ENCODE measurements at places on chromosomes 5 and 9.

DNA sequence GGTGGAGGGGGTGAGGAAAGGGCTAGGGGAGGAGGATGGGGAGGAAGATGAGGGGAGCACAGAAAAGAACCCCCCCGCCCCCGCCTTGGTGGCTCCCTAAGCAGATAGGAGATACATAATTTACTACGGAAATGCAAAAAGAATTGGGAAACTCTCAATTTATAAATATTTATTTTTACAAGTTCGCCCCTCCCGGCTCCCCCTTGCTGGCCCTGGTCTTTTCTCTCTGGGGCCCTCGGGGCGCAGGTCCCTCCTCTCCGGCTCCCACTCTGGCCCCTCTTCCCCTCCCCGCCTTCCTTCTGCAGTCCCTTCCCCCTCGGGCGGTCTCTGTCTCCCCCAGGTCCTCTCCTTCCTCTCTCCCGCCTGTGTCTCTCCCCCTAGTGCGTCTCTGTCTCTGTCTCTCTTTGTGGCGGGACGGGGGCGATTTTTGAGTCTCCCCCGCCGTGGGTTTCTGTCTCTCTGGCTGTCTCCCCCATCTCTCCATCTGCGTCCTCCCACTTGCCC, 173.6 kb upstream of the IER5L start:
- no peak for DNase-seq

GRCh38 chr5:41414598-41414997, 95.8 kb downstream of the PLCXD3 start:
- DNase-seq, result no peak

- no peak for DNase-seq
These were observed 159.1 kb downstream of the HTR1A start for GRCh38 chr5:63803165-63803564.

- peak; percentile 48 for DNase-seq
These were observed 850 bp downstream of the RRAGA start for GRCh38 chr9:19049917-19050636.

DNA sequence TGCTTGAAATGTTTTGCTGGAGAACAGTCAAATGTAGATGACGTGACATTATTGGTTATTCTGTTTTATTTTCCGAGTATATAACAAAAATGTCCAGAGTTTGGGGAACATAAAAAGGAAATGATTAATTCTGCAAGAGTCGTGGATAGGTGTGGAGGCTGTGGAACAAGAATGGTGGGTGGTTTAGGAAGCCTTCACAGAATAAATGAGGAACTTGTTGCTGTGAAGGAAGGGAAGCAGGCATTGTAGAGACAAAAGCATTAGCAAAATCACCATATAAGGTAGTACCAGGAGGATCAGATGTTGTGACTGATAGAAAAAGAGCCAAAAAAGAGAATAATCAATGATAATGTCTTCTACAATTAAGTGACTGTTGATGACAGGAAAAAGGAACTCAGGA, 66.2 kb upstream of the CNTLN start:
- no peak for DNase-seq

DNA sequence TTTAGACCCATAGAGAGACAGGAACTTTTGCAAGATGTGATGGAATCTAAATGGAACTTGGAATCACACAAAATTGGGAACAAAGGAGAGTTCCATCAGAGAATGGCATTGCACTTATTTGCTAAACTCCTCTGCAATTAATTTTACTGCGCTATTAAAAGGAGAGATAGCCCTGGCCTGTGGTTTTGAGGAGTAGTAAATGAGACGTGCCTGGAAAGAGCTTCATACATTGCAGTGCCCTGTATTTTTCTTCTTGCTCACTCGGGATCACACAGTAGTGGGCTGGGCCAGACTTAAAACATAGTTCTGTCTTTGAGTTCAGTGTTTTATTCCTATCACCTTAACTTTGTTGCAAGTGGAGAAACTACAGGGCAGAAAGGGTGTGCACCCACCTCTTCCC, 94.4 kb upstream of the SLC27A6 start:
- no peak for DNase-seq

DNA sequence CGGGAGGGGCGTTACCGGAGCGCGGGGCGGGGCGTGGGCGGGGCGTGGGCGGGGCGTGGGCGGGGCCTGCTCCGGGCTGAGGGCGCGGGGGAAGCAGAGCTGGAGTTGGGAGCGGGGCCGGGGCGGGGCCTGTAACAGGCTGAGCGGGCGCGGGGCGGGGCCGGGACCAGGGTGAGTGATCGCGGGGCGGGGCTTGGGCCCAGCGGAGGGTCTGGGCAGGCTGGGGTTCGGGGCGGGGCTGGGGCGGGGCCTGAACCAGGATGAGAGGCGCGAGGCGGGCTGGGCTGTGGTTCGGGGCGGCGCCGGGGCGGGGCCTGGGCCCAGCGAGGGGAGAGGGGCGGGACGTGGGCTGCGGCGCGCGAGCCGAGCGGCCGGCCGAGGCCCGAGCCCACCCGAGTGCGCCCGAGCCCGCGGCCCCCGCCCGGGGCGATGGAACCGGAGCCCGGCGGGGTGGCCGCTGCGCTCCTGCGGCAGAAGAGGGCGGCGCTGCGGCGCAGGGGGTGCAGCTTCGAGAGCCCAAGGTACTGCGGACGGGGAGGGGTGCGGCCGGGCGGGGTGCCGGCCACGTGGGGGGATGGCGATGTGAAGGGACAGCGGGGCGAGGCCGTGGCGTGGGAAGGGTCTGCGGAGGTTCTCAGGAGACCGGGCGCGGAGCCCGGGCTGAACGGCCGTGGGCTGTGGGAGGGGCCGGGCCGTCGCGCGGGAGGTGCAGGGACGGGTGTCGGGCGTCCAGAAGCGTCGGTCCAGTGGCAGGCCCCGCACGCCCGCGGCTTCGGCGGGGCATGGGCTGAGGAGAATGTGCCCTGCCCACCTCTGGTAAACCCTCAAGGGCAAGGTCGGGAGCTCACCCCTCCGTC, 39.5 kb upstream of the GARNL3 start:
- DNase-seq, result peak; percentile 32

- DNase-seq, result no peak
These were observed 47.7 kb upstream of the NTRK2 start for GRCh38 chr9:84621811-84622210.

- DNase-seq, result no peak
These were observed 187.3 kb downstream of the EFNA5 start for GRCh38 chr5:107483231-107484024.

- DNase-seq, result no peak
These were observed 48.7 kb upstream of the ACTBL2 start for GRCh38 chr5:57531333-57531732.

DNA sequence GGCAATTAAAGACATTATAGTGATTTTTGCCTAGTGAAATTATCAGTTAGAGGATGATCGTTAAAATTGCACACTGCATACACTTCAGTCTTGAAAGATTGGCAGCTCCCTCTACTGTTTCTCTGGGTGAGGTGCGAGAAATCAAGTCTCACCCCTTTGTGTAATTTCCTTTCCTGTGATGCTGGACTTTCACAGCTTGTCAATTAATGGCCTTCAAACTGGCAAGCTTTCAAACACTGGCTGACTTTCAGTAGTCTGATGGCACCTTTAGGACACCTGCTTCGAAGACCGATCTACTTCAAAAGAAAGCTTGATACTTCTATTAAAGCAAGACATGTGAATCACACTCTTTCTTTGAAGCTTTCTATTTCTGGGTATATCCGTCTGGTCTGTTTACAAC, 706.7 kb upstream of the PTPRD start:
- DNase-seq, result no peak

DNA sequence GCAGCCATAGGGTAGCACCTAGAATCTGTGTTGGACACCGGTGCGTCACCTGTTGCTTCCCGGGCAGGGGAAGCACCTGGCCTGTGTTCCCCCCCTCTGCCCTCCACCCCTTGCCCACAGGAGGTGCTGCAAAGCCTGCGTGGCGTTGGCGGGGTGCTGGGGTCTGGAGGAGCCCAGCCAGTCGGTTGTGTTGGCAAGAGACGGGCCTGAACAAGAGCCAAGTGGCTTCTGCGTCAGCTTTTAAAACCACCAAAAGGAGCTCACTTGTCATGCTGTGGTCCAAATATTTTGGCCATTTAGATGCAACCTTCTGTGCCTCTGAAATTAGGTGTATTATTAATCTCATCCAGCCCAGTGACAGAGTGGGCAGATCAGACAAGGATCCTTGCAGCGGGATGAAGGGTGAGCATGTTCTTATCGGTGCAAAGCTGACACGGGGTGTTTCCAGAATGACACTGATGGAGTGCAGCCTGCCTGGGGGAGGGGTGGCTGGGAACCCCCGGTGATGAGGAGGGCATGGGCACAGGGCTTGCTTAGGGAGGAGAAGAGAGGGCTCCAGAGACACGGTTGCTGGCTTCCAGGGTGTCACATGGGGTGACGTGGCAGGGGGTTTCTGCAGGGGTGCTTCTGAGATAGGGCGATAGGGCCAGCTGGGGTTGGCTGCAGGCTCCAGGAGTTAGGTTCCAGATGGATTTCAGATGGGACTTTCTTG, 9.7 kb upstream of the RXRA start:
- no peak for DNase-seq

- DNase-seq, result no peak
These were observed 2.5 kb downstream of the RAPGEF1 start for GRCh38 chr9:131737426-131737825.

- no peak for DNase-seq
These were observed 75.6 kb downstream of the NTNG2 start for GRCh38 chr9:132237481-132237880.

DNA sequence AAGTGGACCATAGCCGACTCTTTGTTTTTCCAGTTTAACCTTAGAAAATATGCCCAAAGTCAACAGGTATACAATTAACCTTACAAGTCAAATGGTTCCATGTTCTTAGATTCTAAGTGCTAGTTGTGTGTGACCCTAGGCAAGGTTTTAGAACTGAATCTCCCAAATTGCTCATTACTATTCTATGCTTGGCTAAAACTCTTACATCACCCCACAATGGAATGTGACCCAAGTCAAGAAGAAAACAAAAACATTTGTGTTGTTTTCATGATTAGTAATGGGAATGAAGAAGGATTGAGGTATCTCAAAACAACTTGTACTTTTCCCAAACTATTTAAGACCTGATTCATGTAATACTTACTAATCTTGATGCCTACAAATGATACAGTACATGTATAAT, 159.2 kb downstream of the ARRDC3 start:
- no peak for DNase-seq

DNA sequence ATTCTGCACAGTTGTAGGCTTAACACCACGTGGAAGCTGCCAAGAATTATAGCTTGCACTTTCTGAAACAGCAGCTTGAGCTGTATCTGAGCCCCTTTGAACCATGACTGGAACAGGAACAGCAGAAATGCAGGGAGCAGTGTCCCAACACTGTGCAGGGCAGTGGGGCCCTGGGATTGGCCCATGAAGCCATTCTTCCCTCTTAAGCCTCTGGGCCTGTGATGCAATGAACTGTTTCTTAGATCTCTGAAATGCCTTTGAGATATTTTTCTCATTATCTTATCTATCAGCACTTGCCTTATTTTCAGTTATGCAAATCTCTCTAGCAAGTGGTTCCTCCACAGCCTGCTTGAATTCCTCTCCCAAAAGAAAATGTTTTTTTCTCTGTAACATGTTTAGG, 87.0 kb upstream of the MTAP start:
- DNase-seq, result no peak

GRCh38 chr5:2675548-2675947, 75.9 kb downstream of the IRX2 start:
- no peak for DNase-seq

GRCh38 chr5:157951673-157952373, 92.9 kb upstream of the CLINT1 start:
- DNase-seq, result no peak

DNA sequence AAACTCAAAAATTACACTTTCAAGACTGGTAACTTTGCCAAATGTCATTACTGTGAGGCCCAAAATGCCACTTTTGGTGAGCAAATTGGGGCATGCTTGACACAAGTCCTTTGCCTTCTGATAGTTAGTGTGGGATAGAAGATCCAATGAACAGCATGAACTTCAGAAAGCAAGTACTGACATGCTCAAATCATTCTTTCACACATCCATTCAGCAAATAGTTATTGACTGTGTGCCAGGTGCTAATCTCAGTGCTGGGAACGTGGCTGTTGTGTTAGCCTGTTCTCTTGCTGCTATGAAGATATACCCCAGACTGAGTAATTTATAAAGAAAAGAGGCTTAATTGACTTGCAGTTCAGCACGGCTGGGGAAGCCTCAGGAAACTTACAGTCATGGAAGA, 247.0 kb downstream of the CHSY3 start:
- no peak for DNase-seq

GRCh38 chr9:109473329-109473728, 24.8 kb downstream of the PTPN3 start:
- no peak for DNase-seq

GRCh38 chr9:71984403-71984802, 73.0 kb downstream of the C9orf85 start:
- DNase-seq, result no peak

DNA sequence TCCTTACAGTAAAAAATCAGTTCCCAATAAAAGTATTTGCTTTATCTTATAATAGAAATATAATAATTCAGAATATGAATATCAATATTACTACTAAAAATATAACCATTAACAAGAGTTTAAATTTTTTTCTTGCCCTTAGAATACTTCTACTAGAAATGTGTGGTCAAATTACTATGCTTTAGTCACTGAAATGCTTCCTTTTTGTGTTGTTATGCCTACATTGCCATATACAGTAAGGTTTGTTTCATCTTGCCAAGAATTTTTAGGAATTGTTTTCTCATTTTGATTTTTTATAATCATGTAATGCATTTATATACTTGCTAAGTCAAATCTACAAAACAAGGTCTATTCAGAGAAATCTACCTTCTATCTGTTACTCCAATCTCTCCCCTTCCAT, 181.7 kb downstream of the CDK5RAP2 start:
- no peak for DNase-seq

- peak; percentile 39 for DNase-seq
These were observed at the start of gene PRLR for GRCh38 chr5:35230038-35230611. PRLR (minus strand) TSS chr5:35230487; CDS start chr5:35089620, 140,867 bp downstream.

DNA sequence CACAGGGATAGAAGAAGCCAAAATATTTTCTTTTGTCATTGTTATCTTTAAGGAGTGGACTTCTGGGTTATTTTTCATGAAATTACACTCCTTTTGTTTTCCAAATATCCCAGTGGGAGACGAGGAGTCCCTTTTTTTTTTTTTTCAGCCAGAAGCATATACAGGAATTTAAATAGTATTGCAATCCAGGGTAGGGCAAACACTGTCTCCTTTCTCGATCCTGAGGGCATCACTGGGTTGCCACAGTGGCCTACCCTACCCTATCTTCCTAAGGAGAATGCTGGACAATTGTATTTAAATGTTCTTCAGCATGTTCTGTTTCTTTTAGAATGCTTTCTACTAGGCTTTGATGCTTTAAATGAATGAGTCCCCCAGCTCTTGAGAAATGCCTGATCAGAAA, 47.9 kb downstream of the LRRC70 start:
- no peak for DNase-seq

GRCh38 chr5:150377964-150378694, 20.6 kb downstream of the TCOF1 start:
- DNase-seq, result no peak

DNA sequence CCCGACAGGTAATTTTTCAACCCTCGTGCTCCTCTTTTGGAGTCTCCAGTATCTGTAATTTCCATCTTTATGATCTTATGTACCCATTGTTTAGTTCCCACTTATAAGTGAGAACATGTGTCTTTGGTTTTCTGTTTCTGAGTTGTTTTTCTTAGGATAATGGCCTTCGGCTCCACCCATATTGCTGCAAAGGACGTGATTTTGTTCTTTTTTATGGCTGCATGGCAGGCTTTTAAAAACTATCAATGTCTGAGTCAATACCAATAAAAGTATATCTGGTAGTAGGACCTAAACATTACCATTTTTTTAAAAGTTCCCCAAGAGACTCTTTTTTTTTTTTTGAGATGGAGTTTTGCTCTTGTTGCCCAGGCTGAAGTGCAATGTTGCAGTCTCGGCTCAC, 3.9 kb upstream of the SLC26A2 start:
- DNase-seq, result no peak

GRCh38 chr5:50667653-50668595, 1.5 kb downstream of the PARP8 start:
- peak; percentile 85 for DNase-seq
